Occipital lobe (tissue), 3 donors: ENCODE measurements at places on chromosomes 6 and 20. TPM values are rescaled to one million over a fixed set of nuclear protein-coding genes. Genes with fewer than 3 reads are reported as not detected.

DNA sequence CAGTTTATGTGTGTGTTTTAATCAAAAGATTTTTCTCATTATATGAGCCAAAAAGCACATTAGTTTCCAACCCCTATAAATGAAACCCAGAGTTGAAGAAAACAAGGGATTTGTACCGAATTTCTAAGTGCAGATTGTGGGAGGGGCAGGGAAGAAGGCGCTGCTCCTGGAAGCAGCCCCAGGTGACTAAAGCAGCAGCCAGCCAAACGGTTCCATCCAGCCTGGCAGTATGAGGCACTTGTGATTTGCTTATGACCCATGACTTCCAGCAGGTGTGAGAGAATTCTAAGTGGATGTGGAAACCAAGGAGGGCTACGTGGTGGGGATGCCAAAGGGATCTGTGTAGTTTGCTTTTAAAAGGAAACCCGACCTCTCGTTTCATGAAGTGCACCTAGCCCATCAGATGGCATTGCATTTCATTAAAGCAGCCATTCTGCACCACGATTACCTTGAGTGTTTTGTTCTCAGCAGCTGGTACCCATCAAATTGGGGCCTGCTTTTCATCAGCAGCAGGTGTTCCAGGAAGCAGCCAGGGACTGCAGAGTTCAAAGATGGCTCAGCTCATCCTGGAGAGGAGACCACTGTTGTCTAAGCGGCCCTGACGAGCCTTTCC is 79.1 kb downstream of the DTD1 start:
- DNase-seq: no peak

DNA sequence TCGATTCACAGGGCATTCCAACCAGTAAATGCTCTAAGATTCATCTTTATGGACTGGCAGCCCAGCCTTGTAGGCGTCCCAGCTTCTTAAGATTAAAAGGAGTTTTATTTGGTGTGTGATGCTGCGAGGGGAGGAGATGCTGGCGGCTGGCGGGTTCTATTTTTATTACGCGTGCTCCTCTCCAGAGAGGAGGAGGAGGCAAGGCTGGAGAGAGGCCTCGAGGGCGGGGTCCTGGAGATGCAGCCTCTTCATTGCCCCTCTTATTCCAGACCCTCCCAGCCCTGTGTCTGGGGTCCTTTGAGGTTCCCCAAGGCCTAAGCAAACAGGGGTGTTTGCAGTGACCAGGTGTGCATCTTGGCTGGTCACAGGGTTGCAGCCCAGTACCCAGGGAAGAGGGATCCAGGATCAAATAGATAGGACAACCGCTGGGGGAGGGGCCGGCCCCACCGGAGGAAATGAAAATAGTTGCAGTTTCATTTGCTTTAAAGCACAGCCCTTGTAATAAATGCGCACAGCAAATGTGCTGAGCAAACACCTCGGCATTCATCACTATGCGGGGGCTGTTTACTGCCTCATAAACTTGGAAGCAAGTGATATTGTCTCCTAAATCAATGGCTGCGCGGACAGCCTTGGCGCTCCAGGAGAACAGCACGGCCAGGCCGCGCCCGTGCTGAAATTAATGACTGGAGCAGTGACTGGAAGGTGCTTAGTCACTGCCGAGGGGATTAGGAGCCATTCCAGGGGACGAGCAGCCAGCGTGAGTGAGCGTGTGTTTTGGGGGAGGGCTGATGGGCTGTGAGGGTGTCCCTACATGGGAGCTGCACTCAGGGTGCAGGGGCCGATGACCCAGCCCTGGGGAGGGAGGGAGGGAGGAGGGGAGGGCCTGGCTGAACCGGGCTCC is 83.0 kb downstream of the TMEM242 start:
- peak; percentile 62 for DNase-seq

GRCh38 chr20:63498960-63499337 is at the start of gene EEF1A2:
EEF1A2 (minus strand) TSS chr20:63499083; CDS start chr20:63497763, 1,320 bp downstream.
- DNase-seq: peak; percentile 56

DNA sequence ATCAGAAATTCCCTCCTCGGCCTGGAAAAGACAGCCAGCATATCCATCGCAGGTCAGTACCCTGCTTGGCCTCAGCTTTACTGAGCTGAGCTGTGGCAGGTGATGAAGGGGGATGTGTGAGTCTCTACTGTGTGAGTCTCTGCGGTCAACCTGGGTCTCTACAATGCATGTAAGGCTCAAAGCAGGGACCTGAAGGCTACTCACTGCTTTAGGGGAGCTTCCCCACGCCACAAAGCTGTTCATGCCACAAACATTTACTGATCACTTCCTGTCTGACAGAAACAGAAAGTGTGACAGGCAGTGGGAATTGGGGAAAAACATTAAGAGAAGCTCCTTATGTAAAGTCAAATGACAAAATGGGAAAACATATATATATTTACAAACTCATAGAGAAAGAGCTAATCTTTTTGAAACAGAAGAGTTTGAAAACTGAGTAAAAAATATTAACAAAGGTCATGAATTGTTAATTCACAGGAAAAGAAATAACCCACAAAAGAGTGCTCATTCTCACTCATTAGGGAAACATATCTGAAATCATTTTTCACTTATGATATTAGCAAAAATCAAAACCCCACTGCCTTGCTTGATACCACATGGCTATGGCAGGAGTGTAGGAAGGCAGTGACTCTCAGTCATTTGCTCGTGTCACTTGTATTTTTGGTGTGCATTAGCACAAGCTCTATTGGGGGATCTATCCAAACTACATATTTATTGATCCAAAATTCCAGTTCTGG is 5.8 kb downstream of the BTN3A3 start:
- DNase-seq: no peak

The CAGE1 gene
- total RNA-seq: under 0.01 TPM

The TM9SF4 gene
- 15.1 TPM for total RNA-seq

The PPP1R14C gene
- 61.3 TPM for total RNA-seq
